ENCODE measurements at places on chromosomes 4 and X. TPM values are rescaled to one million over a fixed set of nuclear protein-coding genes. Genes with fewer than 3 reads are reported as not detected.
A peak's percentile ranks its signal among the peaks of the same experiment; 100 is the strongest.

The SOD3 gene
- total RNA-seq: 0.18 TPM

The LNX1 gene
- total RNA-seq: 2.5 TPM

The HTR2C gene
- total RNA-seq: 0.86 TPM

The IGSF1 gene
- total RNA-seq: 1.4 TPM

The LGI2 gene
- total RNA-seq: 0.06 TPM

The UNC5C gene
- total RNA-seq: not detected

The TBC1D9 gene
- total RNA-seq: 8.5 TPM

The TMSB15A gene
- 31.4 TPM for total RNA-seq

GRCh38 chr4:169229571-169230028 is 41.2 kb downstream of the SH3RF1 start:
- peak; percentile 64 for DNase-seq

- peak; percentile 77 for DNase-seq
Measured at GRCh38 chrX:21943460-21944135, 3.1 kb downstream of the SMS start.

DNA sequence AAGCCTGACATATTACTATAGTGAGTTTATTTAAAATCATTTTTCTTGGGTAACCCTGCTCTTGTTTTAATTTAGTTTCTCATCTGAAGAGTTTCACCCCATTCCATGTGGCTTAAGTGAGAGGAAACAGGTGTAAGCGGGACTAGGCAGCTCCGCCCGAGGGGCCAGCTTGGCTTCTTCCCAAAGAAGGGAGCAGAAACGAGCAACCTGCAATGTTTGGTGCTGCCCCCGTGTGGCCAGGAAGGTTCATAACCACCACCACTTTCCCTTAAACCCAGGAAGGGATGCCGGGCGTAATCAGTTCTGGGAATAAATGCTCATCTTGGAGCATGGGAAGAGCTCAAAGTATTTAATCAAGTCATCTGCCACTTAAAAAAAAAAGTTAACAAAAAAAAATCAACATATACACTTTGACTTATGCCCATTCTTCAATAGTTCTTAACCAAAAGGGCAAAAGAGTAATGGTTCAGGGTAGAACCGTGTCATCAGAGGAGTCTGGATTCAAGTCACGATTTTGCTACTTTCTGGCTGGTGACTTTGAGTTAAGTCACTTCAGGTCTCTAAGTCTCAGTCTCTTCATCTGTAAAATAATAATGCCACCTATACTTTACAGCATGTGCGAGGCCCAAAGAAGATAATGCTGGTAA is 147.9 kb downstream of the NSUN7 start:
- DNase-seq: peak; percentile 78

GRCh38 chr4:142671516-142671915 is 174.6 kb downstream of the INPP4B start:
- no peak for DNase-seq

DNA sequence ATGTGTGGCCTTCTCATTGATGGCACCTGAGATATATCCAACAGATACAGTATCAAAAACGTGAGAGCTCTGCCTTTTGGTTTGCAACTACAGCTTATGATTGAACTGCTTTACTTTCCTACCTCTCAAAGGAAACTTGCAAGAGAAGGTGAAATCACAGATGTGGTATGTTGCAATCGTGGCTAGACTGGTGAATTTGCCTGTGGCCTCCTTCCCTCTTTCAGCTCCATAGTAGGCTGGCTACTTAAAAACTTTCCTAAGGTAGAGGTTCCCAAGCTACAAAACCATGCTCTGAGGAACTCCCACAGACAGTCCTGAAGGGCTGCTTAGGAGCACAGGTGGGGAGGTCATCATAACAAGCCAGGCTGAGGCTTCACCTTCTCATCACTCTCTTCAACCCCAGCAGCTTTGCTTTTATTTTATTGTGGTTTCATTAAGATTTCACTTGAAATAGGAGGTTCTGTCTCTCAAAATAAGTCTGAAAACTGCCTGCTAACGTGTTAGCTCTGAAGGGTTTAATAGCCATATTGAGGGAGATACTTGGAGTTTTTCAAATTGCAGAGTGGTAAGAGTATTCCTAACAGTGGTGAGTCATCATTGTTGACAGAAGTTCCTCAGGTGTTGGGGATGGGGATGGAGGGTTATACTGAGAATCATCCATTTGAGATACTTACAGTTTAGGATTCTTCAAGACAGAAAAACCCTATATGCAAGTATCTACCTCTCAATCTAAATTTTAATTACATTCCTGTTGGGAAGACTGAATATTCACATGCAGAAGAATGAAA is 93.5 kb upstream of the UCP1 start:
- no peak for DNase-seq

DNA sequence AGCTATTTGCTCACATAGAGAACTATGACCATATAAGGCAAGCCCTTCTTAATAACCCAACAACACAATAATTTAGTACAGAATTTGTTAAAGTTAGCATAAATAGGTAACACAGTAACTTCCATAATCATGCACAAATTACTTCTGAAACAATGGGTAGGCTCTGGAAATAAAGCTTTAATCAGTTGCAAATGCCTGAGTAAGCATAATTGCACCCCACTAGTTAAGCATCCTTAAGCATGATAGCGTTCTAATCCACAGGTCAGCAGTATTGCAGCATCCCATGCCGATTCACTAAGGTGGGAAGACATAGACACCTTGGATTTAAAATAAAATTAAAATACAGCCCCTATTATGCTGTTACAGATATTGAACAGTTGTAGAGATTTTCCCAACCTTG is 161.7 kb downstream of the DHX15 start:
- DNase-seq: no peak

- no peak for DNase-seq
Measured at GRCh38 chr4:145058256-145058655, 39.7 kb downstream of the ANAPC10 start.

DNA sequence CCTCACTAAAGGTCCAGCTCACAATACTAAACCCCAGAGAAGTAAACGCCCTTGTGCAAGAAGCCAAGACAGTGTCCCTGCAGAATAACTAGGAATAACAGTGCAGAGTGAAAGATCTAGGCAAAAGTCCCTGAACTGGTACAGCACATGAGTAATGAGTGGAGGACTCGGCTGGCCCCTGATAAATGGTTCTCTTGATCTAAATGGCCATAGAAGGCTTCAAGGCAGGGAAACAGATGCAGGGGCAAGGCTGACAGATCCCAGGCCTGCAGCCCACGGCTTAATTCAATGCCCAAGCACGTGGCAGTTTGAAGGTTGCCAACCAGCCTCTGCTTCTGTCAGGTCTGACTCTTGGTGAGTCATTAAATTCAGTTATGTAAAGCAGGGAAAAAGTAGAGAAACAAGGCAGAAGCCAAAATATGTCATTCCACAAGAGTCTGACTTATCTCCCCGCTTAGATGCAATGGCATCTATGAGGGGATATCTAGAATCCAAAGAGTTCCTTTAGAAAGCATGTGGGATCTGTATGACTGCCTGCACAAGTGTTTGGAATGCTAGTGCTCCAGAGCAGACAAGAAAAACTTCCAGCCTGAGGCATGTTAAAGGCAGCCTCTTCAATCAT is 121.3 kb downstream of the PRDM5 start:
- peak; percentile 15 for DNase-seq

DNA sequence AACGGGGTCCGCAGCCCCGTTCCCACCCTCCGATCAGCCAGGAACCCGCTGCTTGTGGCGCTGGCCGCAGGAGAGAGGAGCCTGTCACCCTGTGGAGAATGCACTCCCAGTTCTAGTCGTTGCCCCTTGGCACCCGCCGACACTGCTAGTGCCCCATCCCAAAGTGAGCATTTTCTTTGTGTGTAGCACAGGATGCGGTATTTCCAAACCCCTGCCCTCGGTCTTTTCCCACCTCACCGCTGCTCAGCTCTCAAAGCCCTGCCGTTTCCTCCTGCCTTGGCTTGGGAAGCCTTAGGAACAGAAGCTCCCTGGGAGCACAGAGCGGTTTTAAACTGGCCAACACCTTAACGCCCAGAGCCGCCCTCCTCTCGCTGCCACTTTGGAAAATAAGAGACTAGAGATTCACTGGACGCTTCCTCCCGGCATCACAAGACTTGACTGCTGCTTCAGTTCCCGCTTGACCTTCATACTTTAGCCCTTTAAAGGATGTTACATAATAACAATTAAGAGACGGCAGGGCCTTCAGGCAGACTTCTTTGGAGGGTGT is 772 bp downstream of the CYP4V2 start:
- peak; percentile 39 for DNase-seq

- no peak for DNase-seq
Measured at GRCh38 chr4:159060161-159060560, 42.7 kb upstream of the RAPGEF2 start.

DNA sequence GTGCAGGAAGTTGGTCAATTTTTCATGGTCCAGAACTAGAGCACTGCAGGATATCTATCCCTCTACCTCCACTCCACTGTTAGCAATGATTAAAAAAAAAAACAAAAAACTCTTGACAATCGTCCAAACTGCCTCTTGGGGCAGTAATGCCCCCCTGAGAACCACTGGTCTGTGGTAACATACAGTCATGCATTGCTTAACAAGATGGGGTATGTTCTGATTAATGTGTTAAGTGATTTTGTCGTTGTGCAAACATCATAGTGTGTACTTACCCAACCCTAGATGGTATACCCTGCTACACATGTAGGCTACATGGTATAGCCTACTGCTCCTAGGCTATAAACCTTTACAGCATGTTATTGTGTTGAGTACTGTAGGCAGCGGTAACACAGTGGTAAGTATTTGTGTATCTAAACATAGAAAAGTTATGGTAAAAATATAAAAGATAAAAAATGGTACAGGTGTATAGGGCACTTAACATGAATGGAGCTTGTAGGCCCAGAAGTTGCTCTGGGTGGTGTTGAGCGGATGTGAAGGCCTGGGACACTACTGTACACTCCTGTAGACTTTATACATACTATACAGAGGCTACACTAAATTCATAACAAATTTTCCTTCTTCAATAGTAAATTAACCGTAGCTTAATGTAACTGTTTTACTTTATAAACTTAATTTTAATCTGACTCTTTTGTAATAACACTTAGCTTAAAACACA is 34.1 kb downstream of the ART3 start:
- DNase-seq: peak; percentile 6

- DNase-seq: no peak
Measured at GRCh38 chr4:119977076-119977940, 89.3 kb downstream of the MAD2L1 start.

DNA sequence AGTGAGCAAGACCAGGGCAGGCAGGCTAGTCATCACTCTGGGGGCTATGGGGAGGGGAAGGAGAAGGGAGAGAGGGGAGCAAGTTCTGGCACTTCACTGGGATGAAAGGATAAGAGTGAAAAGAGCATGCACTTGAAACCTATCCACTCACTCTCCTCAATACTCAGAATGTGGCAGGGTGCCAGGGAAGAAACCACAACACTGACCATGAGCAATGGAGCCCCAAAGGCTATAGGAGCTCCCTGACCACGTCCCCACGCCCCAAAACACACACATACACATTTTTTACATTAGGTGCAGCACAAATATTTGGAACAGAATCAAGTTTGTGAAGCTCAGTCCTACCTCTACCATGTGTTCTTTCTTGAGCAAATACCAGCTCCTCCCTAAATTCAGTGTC is 132.2 kb downstream of the IDS start:
- DNase-seq: no peak

- DNase-seq: no peak
Measured at GRCh38 chrX:44876086-44876485, 3.1 kb downstream of the KDM6A start.

DNA sequence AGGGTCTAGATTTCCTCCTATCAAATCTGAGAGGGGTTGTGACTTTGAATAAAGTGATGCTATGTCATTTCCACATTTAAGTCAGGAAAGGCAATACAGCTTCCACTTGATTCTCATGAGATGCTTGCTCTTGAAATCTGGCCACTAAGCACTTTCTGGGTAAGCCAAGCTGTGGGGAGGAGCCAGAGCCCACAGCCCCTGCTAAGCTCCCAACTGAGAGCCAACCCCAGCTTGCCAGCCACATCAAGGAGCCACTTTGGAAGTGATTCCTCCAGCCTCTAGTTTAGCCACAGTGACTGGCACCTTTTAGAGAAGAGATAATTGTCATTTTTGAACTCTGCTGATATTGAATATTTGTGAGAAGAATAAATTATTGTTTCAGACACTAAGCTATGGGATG is 1441.5 kb upstream of the IGFBP7 start:
- no peak for DNase-seq

- no peak for DNase-seq
Measured at GRCh38 chr4:69759189-69759604, 1.2 kb downstream of the SULT1B1 start.

GRCh38 chr4:127441571-127441970 is 191.2 kb upstream of the INTU start:
- no peak for DNase-seq

- DNase-seq: no peak
Measured at GRCh38 chr4:187042251-187042650, 318.6 kb upstream of the FAT1 start.

DNA sequence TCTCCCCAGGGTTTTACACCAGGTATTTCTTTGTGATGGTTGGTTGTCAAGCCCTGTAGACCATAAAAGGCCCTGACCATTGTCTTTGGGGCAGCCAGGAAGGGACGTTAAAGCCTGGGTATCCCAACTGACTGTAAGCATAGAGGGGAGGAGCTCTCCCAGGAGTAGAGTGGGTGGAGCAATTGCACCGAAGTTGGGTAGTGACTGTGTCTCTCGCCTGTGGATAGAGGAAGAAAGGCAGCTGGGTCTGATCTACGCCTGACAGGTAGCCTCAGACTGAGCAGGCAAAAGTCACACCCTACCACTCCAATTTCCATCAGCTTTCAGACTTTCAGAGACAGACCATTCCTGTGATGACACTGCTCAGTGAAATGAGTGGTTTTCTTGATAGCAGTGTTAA is 123.3 kb downstream of the KLHL8 start:
- DNase-seq: no peak

- DNase-seq: no peak
Measured at GRCh38 chr4:143711543-143712154, 11.2 kb upstream of the FREM3 start.
